ENCODE measurements at places on chromosomes 16 and 17.

DNA sequence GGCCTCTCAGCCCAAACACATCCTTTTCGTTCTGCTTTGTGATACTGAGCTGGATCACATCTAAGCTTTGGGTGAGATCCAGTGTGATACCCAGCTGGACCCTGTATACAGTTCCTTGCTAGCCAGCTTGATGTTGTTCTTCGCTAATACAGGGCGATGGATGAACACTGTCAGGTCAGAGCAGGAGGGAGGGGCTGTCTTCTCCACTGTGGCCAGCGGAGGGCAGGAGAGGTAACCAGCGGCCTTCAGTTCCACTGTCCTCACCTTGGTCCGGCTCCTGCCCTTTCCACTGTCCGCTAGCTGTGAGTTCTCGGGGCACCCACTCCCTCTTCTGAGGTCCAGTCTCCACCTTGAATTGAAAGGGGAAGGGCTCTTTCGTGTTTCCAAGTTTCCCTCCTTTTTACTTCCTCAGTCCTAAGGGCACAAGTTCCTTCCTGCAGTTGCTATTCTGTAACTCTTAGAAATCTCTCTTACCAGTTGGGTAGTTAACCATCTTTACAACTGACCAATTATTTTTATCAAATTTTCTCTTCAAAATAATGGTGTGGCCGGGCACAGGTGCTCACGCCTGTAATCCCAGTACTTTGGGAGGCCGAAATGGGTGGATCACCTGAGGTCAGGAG is 3.0 kb upstream of the ZNF213 start:
- DNase-seq, result peak; percentile 48

DNA sequence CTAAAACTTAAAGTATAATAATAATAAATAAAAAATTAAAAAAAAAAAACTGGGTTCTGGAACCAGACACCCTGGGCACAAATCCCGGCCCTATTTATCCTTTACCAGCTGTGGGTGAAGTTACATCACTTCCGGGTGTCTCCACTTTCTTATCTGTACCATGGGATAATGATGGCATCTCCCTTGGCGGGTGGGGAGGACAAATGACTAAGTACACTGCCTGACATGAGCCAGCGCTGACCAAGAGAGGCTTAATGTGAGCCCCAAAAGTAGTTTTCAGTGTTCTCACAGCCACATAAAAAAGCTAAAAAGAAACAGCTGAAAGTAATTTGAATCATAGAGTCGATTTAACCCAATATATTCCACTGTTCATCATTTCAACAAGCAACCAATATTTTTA is 424.9 kb downstream of the SOX9 start:
- no peak for DNase-seq

GRCh38 chr16:86572041-86572521 is 5.5 kb downstream of the FOXC2 start:
- no peak for DNase-seq

DNA sequence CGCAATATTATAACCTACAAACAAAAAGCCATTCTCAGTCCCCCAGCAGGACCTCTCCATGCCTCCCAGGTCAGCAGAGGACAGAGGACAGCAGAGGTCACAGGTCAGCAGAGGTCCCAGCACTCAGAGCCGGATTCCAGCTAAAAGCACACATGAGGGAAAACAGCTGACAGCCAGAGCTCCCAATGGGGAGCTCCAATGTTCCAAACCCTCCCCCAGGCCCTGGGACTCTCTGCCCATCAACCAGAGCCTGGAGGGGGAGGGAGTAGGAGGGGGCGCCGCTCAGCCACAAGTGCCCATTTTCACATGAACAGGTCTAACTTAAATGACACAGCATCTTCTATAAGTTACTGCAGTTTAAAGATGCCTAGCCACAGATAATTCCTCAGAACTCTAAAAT is 77.5 kb downstream of the ANKRD11 start:
- DNase-seq, result peak; percentile 54

GRCh38 chr16:169014-169413 is 3.2 kb downstream of the HBM start:
- no peak for DNase-seq

DNA sequence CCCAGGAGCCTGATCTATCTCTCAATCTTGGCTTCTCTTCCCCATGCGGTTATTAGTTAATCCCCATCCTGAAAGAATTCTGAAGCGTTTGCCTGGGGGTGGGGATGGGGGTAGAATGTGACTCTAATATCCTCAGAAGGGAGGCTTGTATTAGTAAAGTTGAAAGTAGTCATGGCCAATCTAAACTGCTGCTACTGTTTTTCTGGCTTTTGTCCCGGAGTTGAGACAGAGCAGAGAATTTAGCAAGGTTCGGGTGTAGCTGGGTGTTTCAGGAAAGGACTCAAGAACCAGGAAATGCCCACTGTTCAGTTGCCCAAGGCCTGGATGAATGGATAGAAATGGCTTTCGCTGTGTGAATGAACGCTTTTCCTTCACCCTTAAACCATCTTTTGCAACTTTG is 17.6 kb upstream of the ITGAM start:
- DNase-seq, result no peak

DNA sequence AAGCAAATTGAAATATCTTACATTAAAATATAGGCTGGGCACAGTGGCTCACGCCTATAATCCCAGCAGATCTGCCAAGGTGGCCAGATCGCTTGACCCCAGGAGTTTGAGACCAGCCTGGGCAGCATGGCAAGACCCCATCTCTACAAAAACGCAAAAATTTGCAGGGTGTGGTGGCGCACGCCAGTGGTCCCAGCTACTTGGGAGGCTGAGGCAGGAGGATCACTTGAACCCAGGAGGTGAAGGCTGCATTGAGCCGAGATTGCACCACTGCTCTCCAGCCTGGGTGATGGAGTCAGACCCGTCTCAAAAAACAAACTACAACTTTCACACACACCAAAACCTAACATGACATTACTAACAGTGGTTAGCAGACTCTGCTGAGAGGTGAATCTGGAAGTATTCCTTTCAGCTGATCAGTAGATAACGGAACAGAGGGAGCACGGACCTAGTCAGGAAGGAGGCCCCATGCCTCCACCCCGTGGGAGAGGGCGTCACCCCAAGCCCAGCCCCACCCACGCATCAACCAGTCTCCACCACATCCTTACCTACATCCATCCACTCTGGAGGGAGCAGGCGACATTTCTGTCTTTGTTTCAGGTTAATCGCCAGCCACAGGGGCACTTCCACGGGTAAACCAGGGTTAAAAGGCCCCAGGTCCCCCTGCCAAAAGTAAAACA is 1.7 kb downstream of the GINS2 start:
- no peak for DNase-seq

- DNase-seq, result no peak
Observed at GRCh38 chr17:28684963-28685362, 23.0 kb downstream of the SUPT6H start.

DNA sequence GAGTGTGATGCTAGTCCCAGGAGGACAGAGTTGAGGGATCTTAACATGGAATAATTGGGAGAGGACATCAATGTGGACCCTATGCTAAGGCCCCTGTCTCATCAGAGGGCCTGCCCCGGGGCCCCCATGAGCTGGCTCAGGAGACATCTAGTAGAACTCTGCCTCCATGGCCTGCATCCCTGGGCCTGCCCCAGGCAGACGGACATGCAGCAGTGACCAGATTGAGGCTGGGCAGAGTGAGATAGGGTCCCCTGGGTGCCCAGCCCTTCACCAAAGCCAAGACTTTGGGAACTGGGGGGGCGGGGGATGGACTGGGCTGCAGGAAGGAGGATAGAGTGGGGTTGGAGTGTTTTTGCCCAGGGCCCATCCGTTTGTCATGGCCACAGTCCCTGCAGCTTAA is 115.2 kb downstream of the CCDC182 start:
- DNase-seq, result no peak

- no peak for DNase-seq
Observed at GRCh38 chr17:49592263-49592662, 16.6 kb downstream of the NXPH3 start.

DNA sequence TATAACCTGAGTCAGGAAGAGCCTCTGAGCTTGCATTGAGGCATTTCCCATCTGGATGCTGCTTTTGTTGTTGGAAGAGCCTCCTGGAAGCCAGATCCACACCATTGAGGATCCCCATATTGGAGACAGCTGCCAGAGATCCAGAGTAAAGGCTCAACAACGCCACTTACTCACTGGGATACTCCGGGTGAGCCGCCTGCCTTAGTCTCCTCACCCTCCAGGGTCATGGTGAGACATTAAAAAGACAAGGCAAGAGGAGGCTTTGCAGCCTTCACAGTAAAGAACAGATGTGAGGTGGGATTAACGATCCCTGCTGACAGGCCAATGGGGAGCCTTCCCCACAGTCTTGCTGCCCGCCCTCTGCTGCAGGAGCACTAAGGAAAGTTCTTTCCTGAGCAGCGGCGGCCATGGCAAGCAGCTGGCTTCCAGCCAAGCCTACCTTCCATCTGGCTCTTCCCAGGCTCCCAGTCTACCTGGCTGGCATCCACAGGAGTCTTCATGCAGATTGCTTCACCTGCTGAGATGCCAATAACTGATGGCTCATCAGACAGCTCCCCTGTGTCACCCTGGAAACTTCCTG is 198.5 kb downstream of the CYLD start:
- no peak for DNase-seq

DNA sequence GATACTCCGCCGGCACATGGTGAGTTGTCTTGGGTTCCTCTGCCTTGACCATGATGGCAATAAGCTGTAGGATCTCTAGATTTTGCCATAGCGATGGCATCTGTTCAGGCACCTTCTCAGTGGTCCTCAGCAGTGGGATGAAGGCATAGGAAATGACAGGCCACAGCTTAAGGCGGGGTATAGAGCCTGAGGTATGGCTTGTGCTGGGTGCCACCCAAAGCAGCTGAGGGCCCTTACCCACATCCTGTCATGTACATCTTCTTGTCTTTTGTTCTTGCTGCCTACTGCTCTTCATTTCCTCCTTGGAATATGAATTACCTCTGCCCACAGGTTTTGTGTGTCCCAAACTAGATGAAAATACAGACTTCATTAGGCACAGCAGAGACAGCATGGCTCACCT is 29.5 kb downstream of the KAT7 start:
- DNase-seq, result no peak

GRCh38 chr16:82070656-82071369 is 35.8 kb downstream of the HSD17B2 start:
- DNase-seq, result no peak

DNA sequence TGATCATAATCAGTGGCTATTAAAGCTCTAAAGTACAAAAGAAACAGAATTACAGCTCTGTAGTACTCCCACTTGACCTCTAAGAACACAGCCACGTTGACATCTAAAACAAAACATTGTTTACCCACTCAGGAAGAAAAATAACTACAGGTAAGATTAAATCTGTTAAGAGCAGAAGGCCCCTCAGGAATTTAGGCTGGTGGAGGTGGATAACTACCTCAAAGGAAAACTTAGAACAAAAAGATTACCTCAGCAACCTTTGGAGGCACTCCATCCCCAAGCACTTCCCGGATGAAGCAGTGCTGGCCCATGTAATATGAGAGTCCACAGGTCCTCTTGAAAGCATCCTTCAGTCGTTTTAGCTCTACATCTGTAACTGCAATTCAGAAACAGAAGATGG is 46.7 kb downstream of the USP32 start:
- DNase-seq, result no peak

- no peak for DNase-seq
Observed at GRCh38 chr17:28751600-28752366, 8.0 kb downstream of the TRAF4 start.

DNA sequence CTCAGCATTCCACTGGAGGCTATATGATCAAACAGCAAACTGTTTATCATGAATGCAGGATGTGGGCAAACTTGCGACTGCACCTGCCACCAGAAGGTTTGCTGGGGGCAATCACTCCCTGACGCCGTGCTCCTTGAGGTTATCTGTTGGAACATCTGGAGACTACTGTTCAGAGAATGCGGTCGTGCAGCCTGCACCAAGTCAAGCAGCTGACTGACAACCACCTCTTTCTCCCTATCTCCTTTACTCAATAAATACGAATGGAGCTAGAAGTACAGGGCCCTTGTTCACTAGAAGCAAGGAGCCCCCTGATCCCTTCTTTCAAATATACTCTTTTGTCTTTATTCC is 2101.2 kb downstream of the TP53TG3F start:
- no peak for DNase-seq

GRCh38 chr17:29155227-29155965 is 24.8 kb downstream of the MYO18A start:
- DNase-seq, result no peak

- peak; percentile 32 for DNase-seq
Observed at GRCh38 chr17:6070430-6070912, 292 bp downstream of the WSCD1 start.

- no peak for DNase-seq
Observed at GRCh38 chr16:25260416-25260815, 2.8 kb upstream of the ZKSCAN2 start.

DNA sequence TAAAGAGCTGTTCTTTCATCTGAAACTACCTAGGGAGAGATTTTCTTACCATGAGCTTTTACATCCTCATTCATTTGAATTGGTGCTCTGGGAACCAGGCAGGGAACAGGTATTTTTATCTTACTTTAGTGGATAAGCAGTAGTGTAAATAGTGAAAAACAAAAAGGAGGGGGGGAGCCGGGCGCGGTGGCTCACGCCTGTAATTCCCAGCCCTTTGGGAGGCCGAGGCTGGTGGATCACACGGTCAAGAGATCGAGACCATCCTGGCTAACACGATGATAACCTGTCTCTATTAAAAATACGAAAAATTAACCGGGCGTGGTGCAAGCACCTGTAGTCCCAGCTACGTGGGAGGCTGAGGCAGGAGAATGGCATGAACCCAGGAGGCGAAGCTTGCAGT is 41.0 kb downstream of the HOXB1 start:
- no peak for DNase-seq

- DNase-seq, result no peak
Observed at GRCh38 chr17:42640121-42640520, 19.0 kb upstream of the TUBG2 start.

DNA sequence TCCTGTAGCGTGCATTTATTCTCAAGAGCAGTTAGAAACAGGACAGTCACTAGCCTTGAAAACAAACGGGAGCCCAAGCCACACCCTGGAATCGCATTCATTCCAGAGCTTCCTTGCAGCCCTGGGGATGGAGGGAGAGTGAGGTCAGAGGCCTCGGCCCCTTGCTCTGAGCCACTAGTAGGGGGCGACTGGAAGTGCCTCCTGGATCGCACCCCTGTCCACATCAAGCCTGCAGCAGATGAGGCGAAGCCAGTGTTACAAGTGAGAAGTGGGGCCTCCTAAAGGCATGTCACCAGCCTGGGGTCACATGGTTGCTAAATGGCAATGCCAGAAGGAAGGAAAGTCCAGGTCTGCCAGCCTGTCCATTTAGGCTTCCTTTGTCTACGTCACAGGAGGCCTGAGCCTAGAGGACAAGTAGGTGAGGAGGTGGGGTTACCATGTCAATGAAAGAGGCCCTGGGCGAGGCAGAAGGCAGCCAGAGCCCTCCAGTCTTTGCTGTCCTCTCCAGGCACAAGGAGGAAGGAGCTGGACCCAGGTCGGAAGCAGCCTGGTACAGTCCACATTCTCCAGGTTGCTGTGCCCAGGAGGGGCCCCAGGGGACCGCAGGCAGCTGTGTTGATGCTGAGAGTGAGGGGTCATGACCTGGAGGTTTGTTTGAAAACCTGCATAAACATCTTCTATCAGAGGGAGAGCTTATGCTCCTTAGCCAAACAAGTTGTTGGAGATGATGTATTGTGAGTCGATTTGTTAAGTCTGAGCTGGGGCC is 3.0 kb upstream of the RCVRN start:
- DNase-seq, result no peak

- no peak for DNase-seq
Observed at GRCh38 chr16:17356243-17356933, 114.4 kb downstream of the XYLT1 start.

Data from left ventricle myocardium superior (tissue), 1 donor.